Endothelial cell (in vitro differentiated cells): ENCODE measurements at places on chromosomes 7 and 10.

- H3K27me3 ChIP-seq: no peaks in the 10 kb centered on the region
- H3K36me3 ChIP-seq: no peaks in the 10 kb centered on the region
- DNase-seq: no peak
- peaks cover 4% of the 10 kb centered on the region for H3K4me1 ChIP-seq
- H3K4me3 ChIP-seq: no peak overlapping the region
These were observed 434.2 kb downstream of the PHTF2 start for GRCh38 chr7:78232806-78233205.

DNA sequence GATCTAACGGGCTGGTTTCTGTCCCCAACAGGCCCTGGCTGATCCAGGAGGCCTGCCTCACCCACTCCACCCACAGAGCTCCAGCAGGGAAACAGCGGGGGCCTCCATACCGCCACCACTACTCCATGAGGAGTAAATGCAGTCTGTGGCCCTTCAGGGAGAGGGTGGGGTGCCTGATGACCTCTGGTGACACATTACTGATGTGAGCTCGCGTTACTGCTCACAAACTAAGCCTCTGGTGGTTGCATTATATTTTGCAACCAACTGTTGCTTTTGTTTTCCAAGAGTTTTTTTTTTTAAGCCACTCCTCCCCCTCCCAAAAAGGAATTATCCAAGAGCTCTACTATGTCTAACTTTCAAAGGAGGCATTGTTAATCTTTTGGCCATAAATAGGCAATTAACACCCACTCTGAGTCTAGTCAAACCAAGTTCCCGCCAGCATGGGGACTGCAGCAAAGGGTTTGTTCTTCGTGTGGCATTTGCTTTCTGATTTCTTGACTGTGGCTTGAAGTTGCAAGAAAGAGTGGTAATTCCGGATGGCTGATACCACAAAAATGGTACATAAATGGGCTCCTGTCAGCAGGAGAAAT, 72.6 kb downstream of the FAM53B start:
- H3K27ac ChIP-seq: no peak overlapping the region
- H3K36me3 ChIP-seq: no peaks in the 10 kb centered on the region
- H3K27me3 ChIP-seq: peaks cover 14% of the 10 kb centered on the region
- DNase-seq: no peak
- H3K4me1 ChIP-seq: peaks cover 14% of the 10 kb centered on the region

GRCh38 chr10:12638103-12638502, 288.8 kb downstream of the CAMK1D start:
- no peaks in the 10 kb centered on the region for H3K4me1 ChIP-seq
- H3K27me3 ChIP-seq: peaks cover 5% of the 10 kb centered on the region

GRCh38 chr7:107372298-107372697, 97.6 kb upstream of the GPR22 start:
- H3K27ac ChIP-seq: no peak overlapping the region
- H3K4me1 ChIP-seq: no peaks in the 10 kb centered on the region
- H3K36me3 ChIP-seq: no peaks in the 10 kb centered on the region
- H3K27me3 ChIP-seq: no peaks in the 10 kb centered on the region
- no peak overlapping the region for H3K4me3 ChIP-seq
- no peak for DNase-seq

- no peaks in the 10 kb centered on the region for H3K4me1 ChIP-seq
- H3K27ac ChIP-seq: no peak overlapping the region
- no peak overlapping the region for H3K4me3 ChIP-seq
- no peaks in the 10 kb centered on the region for H3K36me3 ChIP-seq
- H3K27me3 ChIP-seq: peaks cover 1% of the 10 kb centered on the region
These were observed 95.3 kb downstream of the CPED1 start for GRCh38 chr7:121083790-121084251.
